ENCODE measurements at places on chromosomes 11 and 22.

GRCh38 chr11:2807801-2808241, 77.8 kb downstream of the CDKN1C start:
- no peak for DNase-seq

DNA sequence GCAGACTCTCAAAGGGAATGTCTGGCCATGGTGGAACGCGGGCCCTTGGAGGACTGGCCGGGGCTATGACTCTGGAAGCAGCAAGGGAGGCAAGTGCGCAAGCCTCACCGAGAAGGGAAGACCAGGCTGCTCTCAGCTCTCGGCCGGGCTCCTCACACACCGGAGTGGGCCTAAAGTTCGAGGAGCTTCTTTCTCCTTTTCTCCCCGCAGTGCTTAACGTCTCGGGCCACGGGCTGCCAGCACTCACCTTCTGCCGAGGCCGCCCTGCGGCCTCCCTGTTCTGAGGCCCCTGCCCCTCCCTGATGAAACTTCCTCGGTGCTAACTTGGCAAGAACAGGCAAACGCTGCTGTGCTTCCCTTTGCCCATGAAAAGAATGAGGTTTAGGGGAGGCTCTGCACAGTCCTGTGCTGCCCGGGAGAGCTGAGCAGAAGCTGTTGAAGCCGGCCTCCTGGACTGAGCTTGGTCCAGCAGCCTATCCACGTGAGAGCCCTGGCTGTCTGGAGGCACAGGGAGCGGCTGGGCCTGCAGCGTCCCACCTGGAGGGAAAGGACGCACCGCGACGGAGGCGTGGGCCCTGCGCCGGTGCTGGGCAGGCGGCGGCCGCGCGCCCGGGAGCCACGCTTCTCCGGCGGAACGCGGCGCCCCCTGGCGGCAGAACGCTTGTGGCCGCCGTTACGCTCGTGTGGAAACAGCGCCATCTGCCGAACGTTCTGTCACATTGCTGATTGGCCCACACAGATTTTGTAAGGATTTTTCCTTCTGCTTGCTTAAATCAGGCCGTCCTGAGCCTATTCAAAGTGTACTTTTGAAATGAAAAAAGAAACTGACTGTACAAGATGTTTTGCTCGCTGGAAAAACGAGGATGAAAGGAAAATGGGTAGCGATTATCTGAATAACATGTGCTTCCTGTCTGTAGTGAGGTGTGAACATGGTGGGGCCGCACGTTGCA, 65.0 kb upstream of the TMEM45B start:
- DNase-seq: peak; percentile 62

DNA sequence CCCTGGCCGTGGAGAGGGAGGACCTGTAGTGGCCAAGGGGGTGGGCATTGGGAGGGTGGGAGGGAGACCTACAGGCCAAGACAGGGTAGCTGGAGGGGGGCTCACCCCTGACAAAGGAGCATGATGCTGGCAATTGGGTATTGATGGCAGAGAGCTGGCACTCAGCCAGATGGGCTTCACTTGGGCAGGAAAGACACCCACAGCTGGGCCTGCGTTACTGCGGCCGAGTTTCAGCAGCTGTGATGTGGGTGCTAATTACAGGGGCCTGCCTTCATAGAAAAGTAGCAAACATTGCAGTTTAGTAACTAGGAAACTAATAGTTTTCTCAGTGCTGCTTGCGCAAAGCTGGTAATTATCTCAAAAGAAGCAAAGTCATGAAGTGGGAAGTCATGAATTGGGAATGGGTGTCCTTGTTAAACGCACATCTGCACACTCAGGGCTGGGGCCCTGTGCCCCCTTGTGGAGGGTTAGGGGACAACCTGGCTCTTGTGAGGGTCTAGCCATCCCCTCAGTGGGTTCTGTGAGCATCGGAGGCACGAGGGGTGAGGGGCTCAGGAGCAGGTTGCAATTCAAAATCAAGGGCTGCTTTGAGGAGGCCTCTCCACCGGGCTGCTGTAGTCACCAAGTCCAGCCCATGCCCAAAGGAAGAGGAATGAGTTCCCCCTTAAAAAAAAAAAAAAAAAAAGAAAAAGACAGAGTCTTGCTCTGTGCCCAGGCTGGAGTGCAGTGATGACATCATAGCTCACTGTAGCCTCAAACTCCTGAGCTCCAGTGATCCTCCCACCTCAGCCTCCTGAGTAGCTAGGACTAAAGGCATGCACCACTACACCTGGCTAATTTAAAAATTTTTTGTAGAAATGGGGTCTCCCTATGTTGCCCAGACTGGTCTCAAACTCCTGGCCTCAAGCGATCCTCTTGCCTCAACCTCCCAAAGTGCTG, 24.4 kb upstream of the TXNRD2 start:
- DNase-seq: no peak

GRCh38 chr11:64660706-64661105, 62.3 kb downstream of the NRXN2 start:
- no peak for DNase-seq

DNA sequence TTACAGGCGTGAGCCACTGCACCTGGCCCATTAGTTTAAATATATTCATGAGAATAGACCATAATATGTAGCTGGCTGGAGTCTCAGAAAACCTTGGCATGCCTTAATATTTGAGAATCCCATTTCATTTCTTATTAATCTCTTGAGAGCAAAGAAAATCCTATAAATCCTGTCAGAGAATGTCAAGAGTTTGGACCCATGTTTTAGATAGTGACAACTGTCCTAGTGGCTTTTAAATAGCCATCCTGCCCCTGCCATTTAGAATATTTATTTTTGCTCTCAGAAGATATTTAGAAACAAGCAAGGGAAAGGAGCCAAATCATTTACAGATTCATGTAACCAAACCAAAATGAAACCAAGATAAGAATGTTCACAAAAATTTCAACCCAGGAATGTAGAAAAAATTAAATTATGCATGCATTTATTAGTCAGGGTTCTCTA, 107.2 kb downstream of the SWAP70 start:
- DNase-seq: no peak

GRCh38 chr11:35043936-35044335, 95.0 kb upstream of the CD44 start:
- DNase-seq: no peak

GRCh38 chr11:82980947-82981346, 79.4 kb downstream of the DDIAS start:
- no peak for DNase-seq

- DNase-seq: no peak
Observed at GRCh38 chr22:45587638-45588505, 83.8 kb upstream of the ATXN10 start.

DNA sequence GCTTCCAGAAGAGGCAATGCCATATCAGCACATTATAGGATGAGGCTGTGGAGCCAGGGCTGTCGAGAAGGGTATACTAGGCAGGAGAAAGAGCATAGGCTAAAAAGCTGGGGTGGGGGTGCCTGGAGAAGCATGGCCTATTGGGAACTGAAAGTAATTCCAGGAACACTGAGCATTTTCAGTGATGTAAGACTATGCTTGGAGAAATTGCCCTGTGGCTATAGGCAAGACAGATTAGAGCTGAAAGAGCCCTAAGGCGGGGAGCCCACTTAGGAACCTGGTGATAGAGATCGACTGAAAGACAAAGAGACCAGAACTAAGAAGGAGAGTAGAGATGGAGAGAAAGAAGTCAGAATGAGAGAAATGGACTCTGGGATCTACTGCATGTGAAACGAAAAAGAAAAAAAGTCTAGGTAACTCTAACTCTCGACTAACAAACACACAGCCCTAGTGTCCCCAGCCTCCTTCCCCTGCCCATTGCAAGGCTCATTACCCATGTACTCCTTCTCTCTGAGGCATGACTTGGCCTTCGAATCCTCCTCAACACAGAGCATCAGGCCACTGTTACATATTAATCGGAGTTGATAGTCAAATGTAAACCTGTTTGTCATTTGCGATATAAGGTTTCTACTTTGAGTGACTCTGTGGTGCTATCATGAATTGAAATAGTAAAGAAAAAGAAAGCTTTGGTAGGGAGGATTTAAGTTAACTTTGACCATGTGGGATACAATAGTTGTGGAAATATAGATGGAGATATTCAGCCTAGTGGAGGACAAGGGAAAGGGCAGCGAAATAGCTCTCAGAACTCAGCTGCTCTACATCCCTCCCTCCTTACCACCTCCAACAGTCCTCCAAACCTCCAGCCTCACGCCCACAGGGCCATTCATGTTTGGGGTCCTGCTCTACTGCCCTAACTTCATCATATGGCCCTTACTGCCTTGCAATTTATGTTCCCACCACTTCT, 52.3 kb upstream of the BMAL1 start:
- no peak for DNase-seq

DNA sequence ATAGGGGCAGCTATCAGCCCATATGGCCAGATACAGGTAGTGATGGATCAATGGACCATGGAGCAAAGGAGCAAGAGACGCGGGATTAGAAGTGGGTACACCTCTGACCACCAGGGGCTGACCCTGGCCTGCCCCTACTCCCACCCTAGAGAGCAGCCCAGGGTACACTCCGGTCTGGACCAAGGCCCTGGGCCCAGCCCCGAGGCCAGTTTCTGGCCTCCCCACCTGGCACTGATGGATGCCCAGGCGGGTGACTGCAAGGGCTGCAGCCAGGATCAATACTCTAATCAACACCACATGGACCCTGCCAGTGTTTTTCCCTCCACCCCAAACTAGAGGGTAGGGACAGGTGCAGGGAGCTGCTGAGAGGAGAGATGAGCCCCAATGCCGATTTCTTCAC, 74.1 kb upstream of the NECTIN1 start:
- DNase-seq: no peak

DNA sequence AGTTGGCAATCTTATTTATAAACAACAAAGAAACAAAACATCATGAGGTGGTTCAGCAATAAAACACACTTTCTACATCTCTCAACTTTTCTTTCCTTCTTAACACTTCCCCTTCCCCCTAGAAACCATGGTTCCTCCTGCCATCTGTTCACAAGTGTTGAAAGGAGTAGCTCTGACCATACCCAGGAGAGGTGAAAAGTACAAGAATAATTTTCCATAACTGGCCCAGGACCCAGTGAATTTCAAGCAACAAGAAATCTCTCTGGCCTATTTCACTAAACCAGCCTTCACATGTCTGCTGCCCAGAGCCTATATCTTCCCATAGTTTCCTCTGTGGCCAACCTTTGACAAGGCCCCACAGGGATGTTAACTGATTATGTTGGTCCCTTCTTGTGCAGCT, 98.2 kb upstream of the CEP126 start:
- DNase-seq: no peak

DNA sequence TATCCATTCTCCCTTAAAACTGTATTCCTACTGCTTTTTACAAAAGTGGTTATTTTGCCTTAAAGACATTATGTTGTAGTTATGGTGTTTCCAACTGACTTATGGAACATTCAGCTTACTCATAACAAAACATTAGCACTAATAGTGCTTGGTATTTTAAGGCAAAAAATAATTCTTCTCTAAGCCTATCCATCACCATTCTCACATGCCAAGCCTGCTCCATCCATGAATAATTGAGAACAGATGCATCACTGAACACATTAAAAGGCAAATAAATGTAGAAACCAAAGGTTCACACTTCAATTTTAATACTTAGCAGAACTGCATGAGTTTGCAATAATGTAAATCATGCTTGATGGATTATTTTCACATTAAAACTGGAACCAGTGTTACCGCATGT, 42.3 kb upstream of the DDI1 start:
- DNase-seq: no peak

GRCh38 chr22:49660794-49661781, 166.6 kb downstream of the BRD1 start:
- no peak for DNase-seq

GRCh38 chr11:30348035-30348434, 25.1 kb downstream of the ARL14EP start:
- no peak for DNase-seq

DNA sequence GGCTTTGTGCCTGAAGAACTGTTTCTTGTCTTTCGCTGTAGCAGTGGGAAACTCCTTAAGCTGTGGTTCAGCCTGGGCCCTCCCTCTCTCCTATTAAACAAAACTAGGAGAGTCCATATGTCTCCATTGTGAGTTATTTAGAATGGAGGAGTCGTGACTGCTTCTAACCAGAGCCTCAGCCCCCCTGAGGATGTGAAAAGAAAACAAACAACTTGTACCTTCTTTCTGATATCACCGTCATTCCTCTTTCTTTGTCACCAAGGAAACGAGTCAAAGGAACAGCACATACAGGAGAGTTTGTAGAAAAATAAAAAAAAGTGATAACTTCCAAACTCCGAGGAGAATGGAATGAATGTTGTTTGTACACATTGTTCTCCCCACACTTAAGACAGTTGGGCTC, 11.6 kb upstream of the EXT2 start:
- no peak for DNase-seq

DNA sequence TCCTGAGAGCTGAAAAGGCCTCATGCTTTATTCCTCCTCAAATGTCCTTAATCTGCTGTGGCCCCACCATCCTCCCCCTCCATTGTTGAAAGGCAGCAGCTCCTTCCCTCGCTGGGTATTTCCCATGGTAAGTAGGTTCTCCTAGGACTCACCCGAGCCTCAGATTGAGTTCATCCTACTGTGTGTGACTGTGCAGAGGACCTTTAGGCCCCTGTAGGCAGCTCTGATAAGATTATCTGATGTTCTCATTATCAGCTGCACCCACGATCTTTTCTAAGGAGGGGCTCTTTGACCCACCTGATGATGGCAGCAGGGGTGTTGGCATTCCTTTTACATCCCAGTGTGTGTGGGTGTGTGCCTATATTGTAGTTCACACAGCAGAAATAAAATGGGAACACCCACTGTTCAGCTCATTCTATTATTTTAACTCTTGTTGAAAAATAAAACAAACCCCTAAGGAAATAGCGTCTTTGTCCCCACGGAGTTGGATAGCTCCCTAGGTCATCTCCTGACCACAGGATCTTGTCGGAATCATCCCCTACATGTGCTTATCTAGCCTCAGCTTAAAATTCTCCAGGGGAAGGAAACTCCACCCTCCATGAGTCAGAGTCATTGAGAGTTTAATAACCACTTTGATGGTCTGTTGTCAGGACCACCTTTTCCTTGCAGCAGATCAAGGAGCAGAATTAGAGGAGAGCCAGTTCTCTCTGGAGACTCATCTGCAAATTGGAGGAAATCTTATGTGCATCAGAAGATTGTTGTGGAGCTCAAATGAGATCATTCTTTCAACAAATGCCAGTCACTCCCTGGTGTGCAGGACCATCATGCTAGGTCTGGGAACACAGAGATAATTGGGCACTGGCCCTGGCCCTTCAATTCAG, 19.3 kb downstream of the ENDOD1 start:
- no peak for DNase-seq
